Mucosa of descending colon (tissue), 3 donors: ENCODE measurements at places on chromosomes 2 and 18.

DNA sequence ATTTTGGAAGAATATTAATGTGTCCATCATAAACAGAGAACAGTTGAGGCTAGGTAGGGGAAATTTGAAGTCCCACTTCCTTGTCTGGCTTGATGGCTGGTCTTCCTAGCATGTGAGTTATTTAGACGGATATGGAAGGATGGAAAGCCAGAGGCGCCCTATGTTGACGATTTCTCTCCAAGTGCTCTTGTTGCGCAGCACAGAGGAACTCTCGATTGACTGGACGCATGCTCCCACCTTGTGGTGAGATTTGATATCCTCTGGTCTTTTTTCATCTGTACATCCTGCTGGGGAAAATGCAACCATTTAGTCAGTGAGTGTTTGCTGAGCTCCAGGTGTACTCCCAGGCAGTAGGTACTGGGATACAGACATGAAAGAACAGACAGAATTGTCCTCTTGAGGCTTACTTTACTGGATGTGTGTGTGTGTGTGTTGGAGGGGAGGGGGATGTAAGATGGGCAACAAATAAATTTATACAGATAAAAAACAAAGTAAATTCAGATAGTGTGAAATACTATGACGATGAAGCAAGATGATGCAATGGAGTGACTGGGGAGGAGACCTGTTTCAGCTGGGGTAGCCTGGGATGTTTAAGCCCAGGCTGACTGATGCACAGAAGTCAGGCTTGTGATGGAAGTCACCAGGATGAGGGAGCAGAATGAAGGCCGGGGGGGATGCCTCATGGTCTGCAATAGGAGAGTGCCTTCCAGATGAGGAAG lies 137.2 kb downstream of the TRIM43 start:
- DNase-seq: peak; percentile 83

- no peak for DNase-seq
These were observed 43.3 kb downstream of the DIPK1C start for GRCh38 chr18:74413836-74414235.

GRCh38 chr18:65623676-65624075 lies 127.1 kb upstream of the CDH7 start:
- no peak for DNase-seq

DNA sequence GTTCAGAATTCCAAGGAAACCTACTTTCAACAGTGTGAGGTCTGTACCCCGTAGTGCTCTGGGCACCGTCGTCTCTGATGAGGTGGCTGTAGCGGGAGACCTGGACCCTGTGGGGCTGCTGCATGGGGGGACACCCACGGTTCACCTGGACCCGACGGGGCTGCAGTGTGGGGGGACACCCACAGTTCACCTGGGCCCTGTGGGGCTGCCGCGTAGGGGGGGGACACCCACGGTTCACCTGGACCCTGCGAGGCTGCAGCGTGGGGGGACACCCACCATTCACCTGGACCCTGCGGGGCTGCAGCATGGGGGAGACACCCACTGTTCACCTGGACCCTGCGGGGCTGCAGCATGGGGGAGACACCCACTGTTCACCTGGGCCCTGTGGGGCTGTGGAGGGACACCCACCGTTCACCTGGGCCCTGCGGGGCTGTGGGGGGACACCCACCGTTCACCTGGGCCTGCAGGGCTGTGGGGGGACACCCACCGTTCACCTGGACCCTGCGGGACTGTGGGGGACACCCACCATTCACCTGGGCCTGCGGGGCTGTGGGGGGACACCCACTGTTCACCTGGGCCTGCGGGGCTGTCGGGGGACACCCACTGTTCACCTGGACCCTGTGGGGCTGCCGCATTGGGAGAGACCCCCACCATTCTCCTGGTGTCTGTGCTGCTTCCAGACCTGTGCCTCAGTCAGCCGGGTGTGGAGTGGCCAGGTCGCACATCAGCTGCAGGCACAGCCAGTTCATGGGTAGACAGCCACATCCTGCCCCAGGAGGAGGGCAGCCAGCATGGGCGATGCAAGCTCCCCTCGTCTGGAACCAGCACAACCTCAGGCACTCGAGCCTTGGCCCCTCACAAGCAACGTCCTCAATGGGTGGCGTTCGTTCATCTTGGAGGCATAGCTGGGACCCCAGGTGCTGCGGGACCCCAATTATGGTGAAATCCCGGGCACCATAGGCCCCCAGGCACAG lies 114.5 kb downstream of the TMEM18 start:
- no peak for DNase-seq

DNA sequence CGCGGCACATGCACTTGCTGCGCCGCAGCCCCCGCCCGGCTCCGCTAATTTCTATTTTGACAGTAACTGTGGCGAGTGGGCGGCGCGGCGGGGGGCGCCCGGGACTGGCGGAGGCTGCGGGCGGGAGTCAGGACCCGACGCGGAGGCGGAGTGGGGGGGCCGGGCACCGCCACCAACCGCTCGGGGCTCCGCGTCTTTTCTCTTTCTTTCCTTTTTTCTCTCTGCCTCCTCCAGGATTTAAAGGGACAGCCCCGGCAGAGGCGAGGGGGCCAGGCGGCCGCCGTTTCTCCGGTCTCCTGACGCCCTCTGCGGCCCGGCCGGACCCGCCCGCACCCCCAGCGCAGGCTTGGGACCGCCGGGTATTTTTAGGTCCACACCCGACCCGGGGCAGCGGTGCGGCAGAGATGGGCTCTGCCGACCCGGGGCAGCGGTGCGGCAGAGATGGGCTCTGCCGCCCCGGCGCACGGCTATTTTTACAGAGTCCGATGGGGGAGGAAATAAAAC lies 460 bp upstream of the ZBTB7C start:
- peak; percentile 50 for DNase-seq

- DNase-seq: no peak
These were observed 510.1 kb upstream of the RAB6C start for GRCh38 chr2:129469389-129469788.

DNA sequence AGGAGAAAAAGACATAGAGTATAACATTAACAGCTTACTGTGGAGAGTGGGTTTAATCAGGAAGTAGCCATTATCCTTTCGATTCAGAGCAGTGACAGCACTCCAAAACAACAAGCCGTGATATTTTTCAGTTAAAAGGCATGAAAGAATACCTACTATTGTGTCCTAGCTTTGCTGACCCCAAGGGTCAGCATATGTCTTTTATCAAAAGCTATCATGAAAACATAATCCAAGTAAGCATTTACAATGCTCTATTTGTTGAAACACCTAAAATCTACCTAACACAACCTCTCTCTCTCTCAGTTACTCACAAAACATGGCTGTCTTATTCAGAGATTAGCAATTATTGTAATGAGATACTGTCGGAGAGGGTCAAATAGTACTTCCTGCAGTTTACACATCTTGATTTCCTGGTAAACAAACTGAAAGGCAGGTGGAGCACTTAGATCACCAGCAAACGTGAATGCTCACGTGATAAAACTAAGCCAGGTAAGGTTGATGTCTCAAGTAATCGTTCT lies 100.0 kb downstream of the BAZ2B start:
- DNase-seq: no peak

- peak; percentile 40 for DNase-seq
These were observed 125.9 kb downstream of the MAP4K4 start for GRCh38 chr2:101823347-101823791.

- no peak for DNase-seq
These were observed 126.1 kb upstream of the CTAGE1 start for GRCh38 chr18:22543769-22544168.

DNA sequence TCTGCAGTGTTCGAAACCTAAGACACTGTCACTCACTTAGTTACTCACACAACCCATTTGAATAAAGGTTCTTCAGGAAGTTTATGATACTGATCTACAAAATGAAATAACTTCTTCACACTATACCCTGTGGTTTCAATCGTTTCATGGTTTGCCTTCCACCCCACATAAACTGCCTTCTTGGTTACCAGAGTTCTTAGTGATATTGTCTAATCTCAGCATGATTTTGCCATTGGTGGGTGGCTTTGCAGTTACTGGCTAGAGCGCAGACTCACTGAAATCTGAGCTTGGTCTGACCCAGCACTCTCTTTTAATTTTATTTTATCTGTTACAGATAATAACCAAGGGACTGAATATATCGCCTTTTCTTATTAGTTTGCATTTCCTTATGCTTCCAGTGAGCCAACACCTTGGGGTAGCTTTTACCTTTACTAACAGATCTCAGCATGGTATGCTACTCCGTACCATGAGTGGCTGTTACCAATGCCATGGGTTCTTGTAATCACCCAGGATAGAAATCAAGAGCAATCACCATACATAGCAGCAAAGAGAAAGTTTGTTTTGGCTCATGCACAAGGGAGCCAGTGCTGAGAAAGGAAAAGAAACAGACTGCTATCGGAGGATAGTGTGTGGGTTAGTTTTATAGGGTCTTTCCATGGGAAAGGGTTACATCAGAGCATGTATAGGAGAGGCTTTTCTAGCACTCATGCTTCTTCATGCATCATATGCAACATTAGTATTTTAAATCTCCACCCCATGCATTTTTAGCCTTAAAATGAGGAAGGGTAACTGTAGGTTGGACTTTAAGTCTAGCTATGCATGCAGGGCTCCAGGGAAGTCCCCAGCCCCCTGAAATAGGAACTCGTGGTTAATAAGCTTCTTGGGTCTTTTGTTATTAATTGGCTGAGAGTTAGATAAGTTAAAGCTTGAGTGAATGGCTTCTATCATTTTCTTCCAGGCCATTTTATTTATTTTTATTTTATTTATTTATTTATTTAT lies 33.3 kb downstream of the ANXA4 start:
- DNase-seq: no peak

GRCh38 chr2:199705538-199705937 lies 145.5 kb downstream of the FTCDNL1 start:
- no peak for DNase-seq

DNA sequence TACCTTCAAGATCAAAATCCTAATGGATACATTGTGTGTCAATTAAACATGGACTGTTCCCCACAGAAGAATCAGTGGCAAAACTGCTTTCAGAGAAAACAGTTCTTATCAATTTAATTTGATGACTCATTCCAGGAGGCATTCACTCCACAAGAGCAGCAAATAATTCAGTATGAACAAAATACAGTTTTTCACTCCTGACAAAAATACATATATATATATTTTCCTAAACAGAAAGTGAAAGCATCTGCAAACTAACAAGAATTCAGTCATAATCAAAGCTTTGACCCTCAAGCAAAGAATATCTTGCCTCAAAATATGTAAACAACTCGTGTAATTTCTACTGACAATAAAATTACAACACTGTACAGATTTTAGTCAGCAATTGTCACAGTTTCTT lies 685.1 kb upstream of the SLC8A1 start:
- DNase-seq: no peak
